ENCODE measurements at places on chromosomes 16 and 17. TPM values are rescaled to one million over a fixed set of nuclear protein-coding genes. Genes with fewer than 3 reads are reported as not detected.

The OTOA gene
- 0.07 TPM for total RNA-seq

The CCL18 gene
- total RNA-seq: not detected

The ABCC12 gene
- 0.26 TPM for total RNA-seq

The EME1 gene
- 4.0 TPM for total RNA-seq

Data from smooth muscle cell of the pulmonary artery (primary cell).